Suppressor macrophage (primary cell): ENCODE measurements at places on chromosomes 2 and 18.

- DNase-seq = no peak
Measured at GRCh38 chr2:179954026-179954425, 53.1 kb downstream of the CWC22 start.

DNA sequence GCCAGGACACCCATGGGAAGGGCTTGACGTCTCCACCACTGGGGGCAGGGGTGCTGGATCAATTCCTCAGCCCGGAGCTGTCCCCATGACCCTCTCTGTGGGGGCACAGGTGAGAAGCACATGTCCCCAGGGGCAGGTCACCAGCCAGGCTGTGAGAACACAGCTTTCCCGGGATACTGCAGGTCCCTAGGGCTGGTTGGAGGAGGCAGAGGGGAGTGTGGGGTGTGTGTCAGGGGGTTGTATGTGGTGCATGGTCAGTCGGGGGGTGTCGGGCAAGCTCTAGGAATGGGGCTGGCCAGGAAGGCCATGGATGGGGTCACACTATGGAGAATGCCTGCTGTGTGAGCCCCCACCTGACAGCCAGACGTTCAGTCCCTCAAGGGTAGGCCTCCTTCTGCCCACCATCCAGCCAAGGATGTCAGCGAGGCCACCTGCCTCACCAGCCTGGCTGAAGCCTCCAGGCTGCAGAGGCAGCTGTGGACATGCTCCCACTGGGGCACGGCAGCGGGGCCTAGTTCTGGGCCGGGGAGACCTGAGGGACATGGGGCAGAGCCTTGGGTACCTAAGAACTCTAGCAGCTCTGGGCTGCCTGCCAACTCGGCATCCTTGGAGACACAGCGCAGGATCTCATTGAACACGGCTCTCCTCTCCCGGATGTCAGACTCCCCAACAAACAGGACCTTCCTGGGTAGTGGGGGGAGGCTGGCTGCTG is 10.3 kb downstream of the HS1BP3 start:
- no peak for DNase-seq

GRCh38 chr2:59998324-59998723 is 555.1 kb downstream of the BCL11A start:
- no peak for DNase-seq

GRCh38 chr2:86453836-86454235 is 12.7 kb downstream of the KDM3A start:
- DNase-seq = no peak

DNA sequence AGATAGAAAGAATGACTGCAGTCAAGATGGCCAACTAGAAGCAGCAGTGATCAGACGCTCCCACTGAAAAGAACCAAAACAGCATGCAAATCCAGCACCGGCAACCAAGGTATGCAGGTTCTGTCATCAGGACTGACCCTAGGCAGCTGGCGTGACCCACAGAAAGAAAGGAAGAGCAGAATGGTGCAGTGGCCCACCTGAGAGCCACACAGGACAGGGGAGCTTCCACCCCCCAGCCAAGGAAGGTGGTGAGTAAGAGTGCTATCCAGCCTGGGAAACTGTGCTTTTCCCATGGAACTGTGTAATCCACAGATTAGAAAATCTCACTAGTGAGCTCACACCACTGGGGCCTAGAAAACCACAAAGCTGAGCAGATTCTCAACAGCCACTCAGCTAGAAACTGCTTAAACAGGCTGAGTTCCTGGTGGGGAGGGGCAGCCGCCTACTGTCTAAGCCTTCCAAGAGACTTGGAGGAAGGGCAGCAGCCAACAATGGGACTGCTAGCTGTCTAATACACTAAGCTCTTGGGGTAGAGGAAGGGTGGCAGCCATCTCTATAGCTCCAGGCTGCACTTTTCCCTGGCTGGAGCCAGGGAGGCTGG is 127.9 kb downstream of the EVA1A start:
- DNase-seq = no peak

DNA sequence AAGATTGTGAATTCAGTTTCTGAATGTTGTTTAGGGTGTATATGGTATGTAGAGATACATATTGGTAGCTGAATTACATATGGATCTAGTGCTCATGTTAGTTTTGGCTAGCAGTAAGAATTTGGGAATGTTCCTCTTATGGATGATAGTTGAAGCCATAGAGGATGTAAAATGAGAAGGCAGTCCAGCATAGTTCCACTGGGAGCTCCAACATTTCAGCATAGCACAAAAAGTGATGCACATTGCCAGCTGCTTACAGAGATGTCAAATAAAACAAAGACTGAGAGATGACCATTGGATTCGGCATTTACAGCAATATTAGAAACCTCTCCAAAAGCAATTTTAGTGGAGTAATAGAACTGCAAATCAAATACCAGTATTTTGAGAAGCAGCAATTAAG is 77.4 kb downstream of the EML4 start:
- DNase-seq = no peak
